ACHN (cell line): ENCODE measurements at places on chromosomes 5 and 9.
A peak's percentile ranks its signal among the peaks of the same experiment; 100 is the strongest.

DNA sequence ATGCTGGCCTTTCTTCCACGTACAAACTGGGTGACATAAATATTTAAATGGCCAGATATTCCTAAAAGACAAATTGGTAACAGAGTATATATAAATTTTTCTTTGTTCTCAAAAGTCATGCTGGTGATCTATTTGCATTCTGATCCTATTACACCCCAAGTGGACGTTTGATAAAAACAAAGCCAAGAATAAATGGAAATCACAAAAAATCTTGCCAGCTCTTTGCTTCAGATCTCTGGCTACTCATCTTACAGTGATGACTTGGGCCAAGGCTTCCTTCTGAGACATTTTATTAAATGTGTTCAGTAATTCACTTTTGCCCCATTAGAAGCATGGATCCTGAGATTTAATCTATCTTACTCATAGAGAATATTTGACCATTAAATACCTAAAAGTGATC, 444.3 kb upstream of the PIK3R1 start:
- no peak for DNase-seq

GRCh38 chr9:101055516-101055915, 27.0 kb downstream of the PLPPR1 start:
- DNase-seq: no peak

DNA sequence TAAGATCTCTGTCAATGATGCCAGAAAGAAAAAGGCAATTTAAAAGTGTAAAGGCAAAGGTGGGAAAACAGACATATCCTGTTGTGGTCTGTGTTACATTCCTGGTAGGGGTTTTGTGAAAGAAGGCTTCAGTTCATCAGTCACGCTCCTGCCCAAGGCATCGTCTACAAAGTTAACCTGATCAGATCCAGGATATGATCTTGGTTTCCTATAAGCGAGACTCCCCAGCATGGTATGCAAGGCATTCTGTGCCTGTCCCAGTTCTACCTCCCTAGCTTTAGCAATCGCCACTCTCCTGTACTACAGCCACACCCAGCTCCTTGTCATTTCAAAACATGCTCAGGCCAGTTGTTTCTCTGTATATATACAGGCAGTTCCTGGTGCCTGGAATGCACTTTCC, 58.0 kb upstream of the PTPN3 start:
- DNase-seq: no peak

DNA sequence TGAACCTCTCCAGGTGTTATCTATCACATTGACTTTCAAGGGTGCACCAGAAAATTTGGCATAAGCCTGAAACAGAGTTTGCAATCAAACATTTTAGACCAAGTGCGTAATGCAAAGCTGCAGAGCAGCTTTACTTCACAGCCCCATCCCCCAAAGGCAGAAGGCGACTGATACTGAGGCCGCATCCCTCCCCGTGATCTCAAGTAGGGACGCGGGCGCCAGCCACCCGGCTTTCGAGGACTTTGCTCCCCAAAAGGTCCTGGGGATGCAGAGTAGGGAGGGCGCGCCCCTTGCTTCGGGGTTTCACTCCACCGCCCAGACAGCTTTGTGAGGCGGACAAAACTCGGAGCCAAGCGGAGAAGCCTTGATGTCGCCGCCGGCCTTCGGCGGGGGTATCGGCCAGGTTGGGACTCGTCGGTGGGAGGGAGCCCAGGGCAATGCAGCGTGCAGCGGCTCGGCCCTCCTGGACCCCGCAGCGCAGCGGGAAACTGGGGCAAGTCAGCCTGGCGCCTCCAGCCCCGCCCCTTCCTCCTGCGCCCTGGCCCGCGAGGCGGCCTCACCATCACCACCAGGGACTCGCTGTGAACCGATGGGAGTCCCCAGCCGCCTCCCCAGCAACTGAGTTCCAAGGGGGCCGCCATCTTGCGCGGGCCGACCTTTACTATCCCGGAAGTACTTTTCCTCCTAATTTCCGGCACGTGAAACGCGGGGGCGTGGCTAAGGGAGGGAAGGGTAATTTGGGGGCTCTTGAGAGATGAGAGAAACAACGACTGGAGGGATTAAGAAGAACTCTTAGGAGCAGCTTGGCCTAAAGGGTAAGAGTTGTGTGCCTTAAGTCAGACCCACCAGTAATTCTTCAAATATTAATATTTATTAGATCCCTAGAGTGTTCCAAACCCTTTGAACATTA, at the start of gene MTX3:
MTX3 (minus strand) TSS at position 665 of the 910 bp plus-strand sequence; CDS start at position 641, 24 bp downstream.
- DNase-seq: peak; percentile 81

DNA sequence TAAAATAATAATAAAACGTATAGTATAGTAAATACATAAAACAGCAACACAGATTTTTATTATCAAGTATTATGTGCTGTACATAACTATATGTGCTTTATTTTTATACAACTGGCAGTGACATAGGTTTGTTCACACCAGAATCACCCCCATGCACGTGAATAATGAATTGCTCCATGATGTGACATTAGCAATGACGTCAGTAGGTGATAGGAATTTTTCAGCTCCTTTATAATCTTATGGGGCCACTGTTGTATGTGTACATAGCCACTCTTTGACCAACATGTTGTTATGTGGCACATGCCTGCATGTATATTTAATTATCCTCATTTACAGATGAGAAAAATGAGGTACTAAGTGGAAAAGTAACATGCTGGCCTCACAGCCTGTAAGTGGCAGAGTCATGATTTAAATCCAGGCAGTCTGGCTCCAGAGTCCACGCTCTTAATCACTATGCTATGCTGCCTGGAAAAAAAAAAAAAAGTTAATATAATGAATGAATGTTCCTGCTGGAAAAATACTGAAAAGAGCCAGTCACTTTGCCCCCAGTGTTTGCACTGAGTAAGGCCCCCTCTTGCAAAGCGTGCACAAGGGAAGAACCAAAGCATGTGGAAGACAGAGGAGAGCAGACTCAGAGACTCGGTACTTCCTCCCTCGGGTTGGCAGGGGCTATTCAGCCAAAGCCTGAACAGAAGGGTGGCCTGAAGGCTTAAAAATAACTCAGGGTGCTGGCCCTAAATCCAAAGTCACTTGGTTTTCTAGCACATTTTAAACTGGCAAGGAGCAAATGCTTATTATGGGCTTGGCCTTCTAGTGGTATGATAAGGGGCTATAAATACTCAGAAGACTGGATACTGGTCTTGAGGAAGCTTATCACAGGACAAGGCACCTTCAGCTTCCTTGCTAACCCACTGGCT, 206.8 kb downstream of the GLIS3 start:
- DNase-seq: no peak

DNA sequence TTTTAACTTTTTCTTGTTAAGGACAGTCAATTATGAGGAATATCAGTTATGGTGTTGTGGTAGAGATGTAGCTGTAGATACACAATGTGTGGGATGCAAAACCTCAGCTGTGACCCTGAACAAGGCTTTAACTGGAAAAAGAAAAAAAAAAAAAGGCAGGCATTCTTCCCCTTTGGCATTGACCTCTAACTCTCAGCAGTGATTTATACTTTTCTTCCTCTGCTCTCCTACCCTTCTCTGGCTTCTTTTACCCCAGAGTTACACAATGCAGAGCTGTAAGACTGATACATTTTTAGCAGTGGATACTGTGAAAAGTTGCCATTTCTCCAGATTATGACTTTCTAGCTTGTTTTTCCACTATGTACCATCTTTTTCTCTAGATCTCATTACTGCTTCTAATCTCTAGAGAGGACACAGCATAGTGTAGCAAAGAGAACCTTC, 2.0 kb downstream of the CTNNAL1 start:
- DNase-seq: no peak

DNA sequence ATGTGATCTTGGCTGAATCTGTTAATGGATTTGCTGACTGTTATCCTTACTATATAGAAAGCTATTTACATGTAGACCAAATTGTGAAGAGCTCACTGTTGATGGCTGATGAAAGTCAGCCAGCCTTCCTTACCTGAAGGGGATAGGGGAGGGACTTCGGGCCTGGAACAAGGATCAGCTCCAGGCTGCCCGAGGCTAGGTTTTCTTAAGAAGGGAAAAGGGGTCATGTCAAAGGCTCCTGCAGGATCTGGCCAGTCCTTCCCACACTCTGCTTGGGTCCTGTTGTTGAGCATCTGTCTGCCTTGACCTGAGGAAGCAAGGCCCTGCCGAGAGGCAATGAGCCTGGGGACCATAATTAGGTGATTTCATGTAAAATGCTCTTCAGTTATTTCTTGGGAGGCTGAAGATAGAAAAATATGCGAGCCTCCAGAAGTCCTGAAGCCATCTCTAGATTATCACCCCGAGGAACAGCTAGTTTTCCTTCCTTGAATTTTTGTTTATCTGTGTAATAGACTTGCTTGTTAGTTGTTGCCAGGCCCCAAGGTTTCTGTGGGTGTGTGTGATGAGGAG, 261.4 kb downstream of the PDZD2 start:
- DNase-seq: no peak

DNA sequence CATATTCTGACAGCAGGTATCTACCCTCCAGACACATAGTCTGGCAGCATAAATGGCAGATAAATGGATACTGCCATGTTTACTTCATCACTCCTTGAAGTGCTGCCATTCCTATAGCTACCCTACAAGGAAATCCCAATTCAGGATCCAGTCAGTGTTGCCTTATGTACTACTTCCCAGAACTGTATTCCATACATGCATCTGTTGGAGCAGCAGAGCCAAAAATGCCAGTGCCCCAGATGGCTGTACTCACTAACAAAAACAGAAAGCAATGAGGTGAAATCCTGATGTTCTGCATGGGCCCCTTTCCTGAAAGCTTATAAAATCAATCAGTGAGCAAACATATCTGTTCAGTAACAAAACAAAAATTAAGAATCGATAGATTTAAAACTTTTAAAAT, 490.0 kb upstream of the COX7C start:
- DNase-seq: no peak

DNA sequence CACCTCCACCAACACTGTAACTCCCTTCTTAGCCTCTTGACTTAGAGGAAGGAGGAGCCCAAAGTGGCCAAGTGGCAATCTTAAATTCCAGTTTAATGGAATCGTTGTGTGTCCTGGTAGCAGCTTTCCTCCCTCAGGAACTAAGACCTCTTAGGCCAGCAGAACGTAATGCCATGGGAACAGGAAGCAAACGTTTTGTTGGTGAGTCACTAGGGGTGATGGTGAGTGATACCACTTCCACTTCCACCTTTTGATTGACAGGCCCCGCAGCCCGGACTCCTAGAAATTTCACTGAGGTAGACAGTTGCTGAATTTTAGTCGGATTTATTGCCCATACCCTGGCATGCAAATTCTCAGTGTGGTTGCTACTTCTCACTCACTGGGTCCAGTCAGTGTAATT, 94.2 kb upstream of the FBN2 start:
- DNase-seq: no peak

DNA sequence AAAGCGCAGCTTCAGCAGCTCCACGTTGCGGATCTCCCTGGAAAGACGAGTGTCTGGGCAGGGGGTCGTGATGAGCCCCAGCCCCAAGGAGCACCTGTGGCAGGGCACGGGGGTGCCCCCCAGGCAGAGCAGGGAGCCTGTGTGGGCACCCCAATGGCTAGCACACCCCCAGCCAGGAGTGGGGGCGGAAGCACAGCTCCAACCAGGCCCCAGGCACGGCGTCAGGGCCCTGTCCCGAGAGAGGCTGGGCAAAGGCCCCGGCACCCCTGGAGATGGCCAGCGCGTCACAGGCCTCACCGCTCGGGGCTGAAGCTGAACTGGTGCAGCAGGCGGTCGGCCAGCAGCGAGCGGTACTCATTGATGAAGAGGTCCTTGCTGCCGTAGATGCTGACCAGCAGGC, 7.9 kb downstream of the ANAPC2 start:
- no peak for DNase-seq

- no peak for DNase-seq
These were observed 353.4 kb upstream of the SLC30A5 start for GRCh38 chr5:68740226-68740910.

- DNase-seq: no peak
These were observed 102.7 kb upstream of the VCAN start for GRCh38 chr5:83368835-83369234.

DNA sequence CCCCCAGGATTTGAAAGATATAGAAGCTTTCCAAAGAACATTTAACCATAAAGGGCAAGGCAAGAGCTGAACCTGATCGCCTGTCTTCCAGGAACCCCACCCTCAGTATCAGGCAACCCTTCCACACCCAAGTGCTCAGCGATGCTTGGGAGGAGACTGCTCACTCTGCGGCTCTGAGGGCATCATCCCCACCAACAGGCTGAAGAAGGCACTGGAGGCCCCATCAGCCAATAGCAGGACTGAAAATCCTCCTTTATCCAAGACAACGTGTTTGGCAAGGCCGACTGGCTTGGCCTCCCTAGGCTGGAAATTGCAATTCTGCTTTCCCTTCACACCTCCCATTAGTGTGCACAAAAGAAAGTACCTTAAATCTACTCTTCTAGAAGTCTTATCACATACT, 1.4 kb upstream of the PPP2CA start:
- no peak for DNase-seq

GRCh38 chr9:129751841-129752801, 721 bp downstream of the PTGES start:
- DNase-seq: no peak

GRCh38 chr9:135951889-135952663, 9.1 kb downstream of the UBAC1 start:
- DNase-seq: peak; percentile 73

DNA sequence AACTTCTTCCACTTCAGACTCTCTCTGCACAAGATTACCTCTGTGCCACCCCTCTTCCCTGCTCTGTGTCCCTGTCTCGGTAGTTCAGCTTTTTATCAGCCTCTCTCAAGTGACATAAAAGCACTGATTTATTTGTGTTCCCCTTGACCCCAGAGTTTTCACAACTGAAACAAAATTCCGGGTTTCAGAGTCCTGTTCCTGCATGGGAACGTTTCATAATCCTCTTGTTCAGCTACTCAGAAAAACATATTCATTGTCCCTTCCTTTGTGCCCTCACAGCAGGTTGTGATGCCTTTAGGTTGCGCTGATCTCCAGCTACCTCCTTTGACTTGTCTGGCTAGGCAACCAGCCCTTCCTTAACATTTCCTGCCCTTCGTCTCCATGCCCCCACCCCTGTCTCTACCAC, 13.7 kb upstream of the ITGA1 start:
- no peak for DNase-seq

GRCh38 chr5:113804264-113804663, 290.8 kb downstream of the YTHDC2 start:
- peak; percentile 1 for DNase-seq

DNA sequence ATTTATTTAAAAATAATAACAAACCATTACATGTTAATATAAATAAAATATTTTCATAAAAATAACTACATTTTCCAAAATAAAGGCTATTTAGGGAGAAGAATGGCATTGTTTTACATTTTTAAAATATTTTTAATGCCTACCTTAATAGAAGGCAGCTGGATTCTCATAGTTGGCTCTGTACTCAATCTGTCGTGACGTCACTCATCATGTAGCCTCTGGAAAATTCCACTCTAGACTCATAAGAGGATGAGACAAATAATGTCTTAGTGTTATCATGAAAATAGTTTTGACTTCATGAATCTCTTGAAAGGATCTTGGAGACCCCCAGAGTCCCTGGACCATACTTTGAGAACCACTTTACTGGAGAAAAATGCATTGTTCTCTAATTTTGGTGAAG, 93.1 kb downstream of the NXNL2 start:
- no peak for DNase-seq

DNA sequence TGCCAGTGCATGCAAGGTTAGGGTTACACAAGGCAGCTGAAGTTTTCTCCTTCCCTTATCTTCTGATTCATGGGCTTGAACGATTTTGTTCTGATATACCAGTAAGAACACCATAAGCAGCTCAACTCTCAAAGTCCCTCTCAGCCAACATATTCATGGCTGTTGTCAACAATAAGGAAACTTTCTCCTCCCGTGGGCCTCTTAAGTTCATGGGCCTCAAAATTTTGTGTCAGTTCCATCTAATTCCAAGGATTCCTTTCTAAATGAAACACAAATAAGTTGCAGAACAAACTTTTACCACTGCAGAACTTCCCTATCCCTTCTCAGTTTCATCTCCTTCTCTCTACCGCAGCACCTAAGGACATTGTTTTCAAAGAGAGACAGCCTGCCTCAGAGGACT, 23.6 kb upstream of the CAST start:
- no peak for DNase-seq
